Heart right ventricle (tissue), 16 donors: ENCODE measurements at places on chromosomes 6 and 20. TPM values are rescaled to one million over a fixed set of nuclear protein-coding genes. Genes with fewer than 3 reads are reported as not detected.

The GNRH2 gene
- not detected for polyA plus RNA-seq

The HLA-B gene
- polyA plus RNA-seq: 516 TPM

The FNDC11 gene
- polyA plus RNA-seq: 0.19 TPM

The HLA-DRA gene
- 49.7 TPM for polyA plus RNA-seq

The KIF13A gene
- 16.7 TPM for polyA plus RNA-seq

The TRIM31 gene
- not detected for polyA plus RNA-seq

The C2 gene
- 1.7 TPM for polyA plus RNA-seq

The SYCP2 gene
- polyA plus RNA-seq: 0.75 TPM

The TOX2 gene
- polyA plus RNA-seq: 1.5 TPM

The SLC17A1 gene
- not detected for polyA plus RNA-seq

The GGTLC1 gene
- not detected for polyA plus RNA-seq

The DUSP15 gene
- polyA plus RNA-seq: 6.0 TPM

The LPA gene
- polyA plus RNA-seq: not detected

The HLA-DMA gene
- 47.6 TPM for polyA plus RNA-seq

The QRSL1 gene
- polyA plus RNA-seq: 8.1 TPM

The TENT5A gene
- polyA plus RNA-seq: 17.3 TPM

The CALHM5 gene
- polyA plus RNA-seq: 1.2 TPM

The HTR1E gene
- polyA plus RNA-seq: not detected

The PBOV1 gene
- polyA plus RNA-seq: not detected

The CRISP2 gene
- not detected for polyA plus RNA-seq

The TAPBP gene
- polyA plus RNA-seq: 20.6 TPM

The PTCHD4 gene
- 0.01 TPM for polyA plus RNA-seq

The PTK6 gene
- polyA plus RNA-seq: not detected

The TCP11 gene
- polyA plus RNA-seq: 0.03 TPM

The PERP gene
- 30.4 TPM for polyA plus RNA-seq

The PRPH2 gene
- polyA plus RNA-seq: 0.51 TPM

The DLGAP4 gene
- 34.0 TPM for polyA plus RNA-seq

The SCRT2 gene
- polyA plus RNA-seq: not detected

The ANGPT4 gene
- polyA plus RNA-seq: 0.37 TPM

The FAXC gene
- 0.07 TPM for polyA plus RNA-seq

The KIF25 gene
- 0.95 TPM for polyA plus RNA-seq

The WASF1 gene
- polyA plus RNA-seq: 1.6 TPM

The TMEM217 gene
- polyA plus RNA-seq: 0.29 TPM

The IRF4 gene
- polyA plus RNA-seq: 0.04 TPM
